ENCODE measurements at places on chromosomes 7 and 10. TPM values are rescaled to one million over a fixed set of nuclear protein-coding genes. Genes with fewer than 3 reads are reported as not detected.

FBXO24 gene
- total RNA-seq = not detected

CYP3A5 gene
- total RNA-seq = not detected

ZNF680 gene
- total RNA-seq = 35.9 TPM

GPRIN2 gene
- 1.2 TPM for total RNA-seq

NUP42 gene
- 27.1 TPM for total RNA-seq

PRR15 gene
- total RNA-seq = 1.1 TPM

NXPH1 gene
- total RNA-seq = not detected

GIMAP6 gene
- total RNA-seq = 49.2 TPM

PON3 gene
- 5.5 TPM for total RNA-seq

BHLHA15 gene
- total RNA-seq = not detected

MYL10 gene
- total RNA-seq = not detected

SLC16A9 gene
- total RNA-seq = 1.3 TPM

TMEM229A gene
- total RNA-seq = not detected

SPOCK2 gene
- total RNA-seq = 7.3 TPM

OR13A1 gene
- not detected for total RNA-seq

SCART1 gene
- 5.4 TPM for total RNA-seq

VWA2 gene
- not detected for total RNA-seq

SEMA3C gene
- total RNA-seq = 19.8 TPM

CPED1 gene
- 201 TPM for total RNA-seq

LIPF gene
- not detected for total RNA-seq

ENTPD1 gene
- total RNA-seq = 77.8 TPM

CTAGE6 gene
- total RNA-seq = 1.2 TPM

SSC4D gene
- 0.33 TPM for total RNA-seq
